Right atrium auricular region (tissue), 2 donors: ENCODE measurements at places on chromosomes 3 and 15.
A peak's percentile ranks its signal among the peaks of the same experiment; 100 is the strongest.

DNA sequence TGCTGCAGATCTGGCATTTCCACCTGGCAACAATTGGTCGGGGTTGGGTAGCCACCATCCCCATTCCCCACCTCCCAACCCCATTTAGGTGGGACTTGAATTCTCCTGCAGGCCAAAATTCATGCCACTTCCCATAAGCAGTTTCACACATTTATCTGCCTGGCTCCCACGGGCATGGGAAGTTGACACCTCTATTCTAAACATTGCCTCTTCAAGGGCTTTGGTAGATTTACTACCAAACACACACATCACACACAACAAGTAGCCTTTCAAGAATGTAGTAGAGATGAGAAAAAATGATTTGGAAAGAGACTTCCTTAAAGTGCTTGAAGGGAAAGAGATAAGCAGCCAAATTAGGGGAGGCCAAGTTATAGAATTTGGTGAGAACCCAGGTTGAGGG lies 30.9 kb downstream of the ZBTB38 start:
- DNase-seq, result no peak
- H3K4me3 ChIP-seq, result no peak overlapping the region
- H3K36me3 ChIP-seq, result peaks cover 12% of the 10 kb centered on the region
- H3K27me3 ChIP-seq, result no peaks in the 10 kb centered on the region

GRCh38 chr3:36695769-36696137 lies 68.6 kb downstream of the DCLK3 start:
- H3K4me3 ChIP-seq, result no peak overlapping the region
- H3K36me3 ChIP-seq, result no peaks in the 10 kb centered on the region
- H3K27me3 ChIP-seq, result no peaks in the 10 kb centered on the region

DNA sequence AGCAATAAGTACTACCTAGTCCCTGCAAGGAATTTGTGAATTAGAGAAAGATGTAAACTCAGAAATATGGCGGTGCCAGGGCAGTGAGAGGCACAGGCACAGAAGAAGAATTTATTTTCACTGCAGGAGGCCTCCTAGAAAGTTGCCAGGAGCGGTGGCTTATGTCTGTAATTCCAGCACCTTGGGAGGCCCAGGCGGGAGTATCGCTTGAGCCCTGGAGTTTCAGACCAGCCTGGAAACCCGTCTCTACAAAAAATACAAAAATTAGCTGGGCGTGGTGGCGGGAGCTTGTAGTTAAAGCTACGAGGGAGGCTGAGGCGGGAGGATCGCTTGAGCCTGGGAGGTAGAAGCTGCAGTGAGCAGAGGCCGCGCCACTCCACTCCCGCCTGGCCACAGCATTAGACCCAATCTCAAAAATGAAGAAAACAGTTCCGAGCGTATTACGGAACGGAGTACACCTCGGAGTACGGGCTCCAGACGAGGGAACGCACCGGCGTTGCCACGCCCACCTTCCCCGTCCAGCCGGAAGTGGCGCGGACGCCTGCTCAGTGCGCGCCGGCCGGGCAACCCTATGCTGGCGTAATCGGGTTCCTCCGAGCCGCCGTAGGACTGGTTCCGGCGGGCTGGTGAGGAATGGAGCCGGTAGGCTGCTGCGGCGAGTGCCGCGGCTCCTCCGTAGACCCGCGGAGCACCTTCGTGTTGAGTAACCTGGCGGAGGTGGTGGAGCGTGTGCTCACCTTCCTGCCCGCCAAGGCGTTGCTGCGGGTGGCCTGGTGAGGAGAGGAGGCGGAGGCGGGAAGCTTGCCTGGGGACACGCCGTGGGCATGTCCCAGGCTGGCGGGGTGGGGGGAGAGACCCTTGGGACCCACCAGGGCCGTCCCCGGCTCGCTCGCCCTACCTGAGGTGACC lies at the start of gene FBXO22:
TSS of gene FBXO22 (plus strand) at position 548 of the 909 bp plus-strand sequence. CDS start at position 634, 86 bp downstream.
- peak; percentile 89 for DNase-seq
- H3K36me3 ChIP-seq, result peaks cover 6% of the 10 kb centered on the region
- H3K27me3 ChIP-seq, result no peaks in the 10 kb centered on the region
- H3K4me1 ChIP-seq, result peaks cover 19% of the 10 kb centered on the region

GRCh38 chr3:38958026-38958720 lies 93.6 kb downstream of the SCN11A start:
- no peak overlapping the region for H3K27ac ChIP-seq
- no peaks in the 10 kb centered on the region for H3K4me1 ChIP-seq
- no peak overlapping the region for H3K4me3 ChIP-seq
- no peak for DNase-seq

DNA sequence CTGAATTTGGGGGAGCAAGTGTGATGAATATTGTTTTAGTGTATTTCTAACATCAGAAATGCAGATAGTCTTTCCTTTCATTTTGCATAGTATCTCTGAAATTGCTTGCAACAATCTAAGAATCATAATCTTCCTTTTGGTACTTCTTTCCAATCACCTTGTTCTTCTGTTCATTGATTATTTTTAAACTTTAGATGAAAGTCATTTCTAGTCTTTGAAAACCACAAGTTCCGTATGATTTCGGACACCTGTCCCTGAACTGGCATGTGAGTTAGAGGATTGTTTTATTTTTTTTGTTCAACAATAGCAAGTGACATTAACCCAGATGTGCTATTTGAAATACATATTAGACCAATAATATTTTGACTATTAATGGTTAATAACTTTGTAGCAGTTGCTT lies 329.7 kb downstream of the UNC13C start:
- H3K27ac ChIP-seq, result no peak overlapping the region
- no peak overlapping the region for H3K4me3 ChIP-seq
- H3K4me1 ChIP-seq, result no peaks in the 10 kb centered on the region
- no peak for DNase-seq

DNA sequence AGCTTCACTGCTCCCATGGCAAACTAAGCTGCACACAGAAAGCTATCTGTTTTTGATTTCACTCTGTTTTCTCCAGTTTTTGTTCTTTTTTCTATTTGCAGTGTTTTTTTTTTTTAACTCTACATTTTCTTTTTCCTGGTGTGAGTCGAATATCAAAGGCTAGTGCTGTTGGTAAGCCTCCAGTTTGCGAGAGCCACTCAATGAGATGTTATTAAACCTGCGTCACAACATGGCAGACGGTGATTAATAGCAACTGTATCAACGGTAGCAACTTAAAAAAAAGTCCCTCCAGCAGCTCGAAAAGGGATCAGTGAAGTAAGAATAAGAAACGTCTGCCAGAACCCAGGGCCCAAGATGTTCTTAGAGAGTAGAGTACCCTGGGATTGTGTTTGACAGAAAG lies 84.1 kb downstream of the MEIS2 start:
- no peaks in the 10 kb centered on the region for H3K27me3 ChIP-seq
- peak overlapping the region; percentile 66 for H3K27ac ChIP-seq
- H3K36me3 ChIP-seq, result no peaks in the 10 kb centered on the region

DNA sequence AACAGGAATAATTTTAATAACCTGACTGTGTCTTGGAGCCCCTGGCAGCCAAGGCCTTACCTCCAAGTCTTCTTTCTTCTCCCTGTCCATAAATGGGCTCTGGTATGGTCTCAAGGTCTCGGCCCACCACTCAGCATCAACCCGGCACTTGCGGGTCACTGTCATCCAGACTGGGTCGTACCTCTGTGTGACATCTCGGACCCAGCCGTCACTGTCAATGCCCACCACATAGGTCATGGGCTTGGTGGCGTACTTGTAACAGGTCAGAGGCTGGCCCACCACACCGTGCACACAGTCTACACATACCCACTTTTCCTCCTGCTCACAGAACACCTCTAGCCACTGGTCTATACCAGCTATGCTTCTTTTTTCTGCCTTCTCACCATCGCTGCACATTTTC lies 20.4 kb downstream of the XPC start:
- no peaks in the 10 kb centered on the region for H3K4me1 ChIP-seq
- no peaks in the 10 kb centered on the region for H3K27me3 ChIP-seq
- H3K27ac ChIP-seq, result no peak overlapping the region
- H3K36me3 ChIP-seq, result peaks cover 79% of the 10 kb centered on the region

- H3K4me1 ChIP-seq, result no peaks in the 10 kb centered on the region
- H3K27ac ChIP-seq, result no peak overlapping the region
- H3K36me3 ChIP-seq, result no peaks in the 10 kb centered on the region
- DNase-seq, result no peak
- H3K4me3 ChIP-seq, result no peak overlapping the region
Observed at GRCh38 chr3:145696011-145696410, 465.0 kb downstream of the PLOD2 start.

GRCh38 chr3:43638594-43639447 lies 17.0 kb upstream of the ANO10 start:
- H3K27me3 ChIP-seq, result no peaks in the 10 kb centered on the region
- H3K36me3 ChIP-seq, result no peaks in the 10 kb centered on the region
- no peak overlapping the region for H3K4me3 ChIP-seq
- H3K27ac ChIP-seq, result no peak overlapping the region
- DNase-seq, result no peak

DNA sequence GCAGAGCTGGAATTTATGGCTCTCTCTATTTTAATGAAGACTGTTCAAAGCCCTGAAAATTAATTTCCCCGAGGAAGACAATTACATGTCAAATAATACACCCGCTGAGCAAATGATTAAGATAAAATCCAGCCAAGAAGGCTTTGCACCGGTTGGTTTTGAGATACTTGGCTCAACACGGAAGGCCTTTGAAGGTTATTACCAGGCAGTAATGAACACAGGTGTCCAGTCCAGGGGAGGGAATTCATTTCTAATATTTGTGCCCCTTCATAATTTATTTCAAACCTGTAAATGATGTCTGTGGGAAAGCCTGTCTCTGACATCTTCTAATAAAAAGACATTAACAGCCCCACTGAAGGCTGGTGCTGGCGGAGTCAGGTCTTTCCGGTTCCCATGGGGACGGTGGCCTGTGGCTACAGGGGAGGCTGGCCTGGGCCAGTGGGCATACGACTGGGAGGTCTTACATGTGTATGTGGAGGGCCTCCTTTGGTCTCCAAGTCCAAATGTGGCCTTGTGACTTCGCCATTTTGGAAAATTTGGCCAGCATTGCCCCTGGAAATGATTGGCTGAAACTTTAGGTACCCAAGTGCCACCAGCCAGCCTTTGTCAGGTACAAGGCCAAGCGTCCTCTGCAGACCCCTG lies 49.9 kb upstream of the IQSEC1 start:
- no peaks in the 10 kb centered on the region for H3K36me3 ChIP-seq
- no peaks in the 10 kb centered on the region for H3K4me1 ChIP-seq
